ENCODE measurements at places on chromosomes 2 and 18. TPM values are rescaled to one million over a fixed set of nuclear protein-coding genes. Genes with fewer than 3 reads are reported as not detected.

AQP4 gene
- polyA plus RNA-seq: not detected

GRCh38 chr2:158103411-158104012 is 1.8 kb downstream of the UPP2 start:
- no peak for DNase-seq

GRCh38 chr2:202096736-202097135 is 23.7 kb downstream of the KIAA2012 start:
- DNase-seq: no peak

RUFY4 gene
- polyA plus RNA-seq: not detected

DNA sequence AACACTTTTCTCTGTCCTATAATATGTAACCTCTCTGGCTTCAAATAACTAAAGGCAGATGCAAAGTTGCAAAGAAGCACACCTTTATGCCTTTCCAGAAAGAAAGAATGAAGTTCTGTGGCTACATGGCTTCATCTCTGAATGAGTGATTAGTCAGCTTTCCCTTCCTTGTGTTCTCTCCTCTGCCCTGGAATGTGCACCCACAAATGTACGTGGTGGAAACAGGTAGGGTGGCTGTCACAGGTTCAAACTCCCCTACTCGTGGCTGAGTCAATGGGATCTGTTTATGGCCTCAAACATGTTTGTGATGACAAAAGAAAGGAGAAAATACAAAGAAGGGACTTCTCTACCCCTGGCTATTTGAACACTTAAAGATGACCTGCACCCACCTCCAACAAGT is 55.5 kb upstream of the ACVR2A start:
- no peak for DNase-seq

GNAL gene
- polyA plus RNA-seq: 0.09 TPM

- no peak for DNase-seq
Observed at GRCh38 chr2:235740821-235741220, 247.0 kb downstream of the AGAP1 start.

DNA sequence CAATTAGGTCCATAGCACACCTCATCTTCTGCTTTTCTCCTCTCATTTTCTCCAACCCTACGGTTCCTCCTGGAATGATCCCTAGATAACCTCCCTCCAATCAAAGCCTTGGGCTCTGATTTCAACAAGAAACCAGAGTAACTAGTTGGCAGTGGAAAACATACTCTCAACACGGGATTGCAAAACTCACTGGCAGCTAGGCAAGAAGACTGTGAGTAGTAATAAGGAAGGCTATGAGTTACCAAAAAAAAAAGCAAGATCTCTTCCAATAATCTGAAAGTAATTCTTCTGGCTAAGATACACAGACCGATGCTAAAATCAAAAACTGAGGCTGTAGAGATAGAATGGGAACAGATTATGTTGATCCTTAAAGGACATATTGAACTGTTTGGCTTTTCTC is 28.4 kb upstream of the CCDC102B start:
- no peak for DNase-seq

- DNase-seq: peak; percentile 37
Observed at GRCh38 chr2:232363784-232364615, 14.6 kb upstream of the ALPP start.

GRCh38 chr18:77530732-77531131 is 281.1 kb downstream of the GALR1 start:
- no peak for DNase-seq

GRCh38 chr2:142052220-142052863 is 78.5 kb downstream of the LRP1B start:
- no peak for DNase-seq

GRCh38 chr2:222561817-222562645 is 93.9 kb downstream of the FARSB start:
- no peak for DNase-seq

GRCh38 chr2:101291973-101292372 is 16.5 kb downstream of the RNF149 start:
- no peak for DNase-seq

IL36A gene
- 1.5 TPM for polyA plus RNA-seq

RTP5 gene
- not detected for polyA plus RNA-seq

GRCh38 chr2:2452961-2453360 is 121.9 kb upstream of the MYT1L start:
- DNase-seq: no peak

GLI2 gene
- not detected for polyA plus RNA-seq

ATRAID gene
- polyA plus RNA-seq: 320 TPM

GRCh38 chr2:43387092-43388062 is 161.0 kb upstream of the ZFP36L2 start:
- no peak for DNase-seq

- DNase-seq: no peak
Observed at GRCh38 chr18:56712761-56713160, 61.6 kb downstream of the WDR7 start.

NR4A2 gene
- polyA plus RNA-seq: 7.3 TPM

DNA sequence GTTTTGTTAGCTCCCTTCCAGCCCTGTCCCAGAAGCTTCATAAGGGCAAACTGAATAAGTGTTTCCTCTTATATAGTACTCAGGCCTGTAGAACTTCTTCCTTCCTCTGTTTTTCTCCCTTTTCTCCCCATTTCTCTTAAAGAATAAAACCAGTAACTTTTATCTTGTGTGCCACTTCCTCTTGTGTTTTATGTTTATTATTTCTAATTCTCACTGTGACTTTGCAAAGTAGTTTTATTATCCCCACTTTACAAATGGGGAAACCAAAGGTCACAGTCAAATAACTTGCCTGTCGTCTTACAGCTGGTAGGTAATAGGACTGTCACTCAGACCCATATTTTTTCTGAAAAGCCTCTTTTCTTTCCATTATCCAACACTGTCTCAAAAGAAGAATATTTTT is 42.4 kb downstream of the RBBP8 start:
- no peak for DNase-seq

DNA sequence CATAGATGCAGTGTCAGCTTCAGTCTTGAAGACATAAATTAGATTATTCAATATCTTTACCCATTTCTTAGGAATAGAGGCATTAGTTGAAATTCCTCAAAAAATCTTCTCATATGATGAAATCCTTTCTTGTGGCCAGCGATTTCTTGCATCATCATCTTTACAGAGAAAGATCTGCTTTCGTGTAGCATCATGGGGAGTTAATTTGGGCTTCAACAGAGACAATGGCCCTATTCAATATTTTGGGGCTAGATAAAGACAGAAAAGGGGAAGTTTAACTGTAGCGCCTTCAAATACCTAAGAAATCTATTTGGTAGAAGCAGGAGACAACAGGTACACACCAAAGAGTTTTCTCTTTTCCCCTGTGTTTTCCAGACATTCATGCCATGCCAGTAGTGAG is 73.8 kb downstream of the TGFA start:
- no peak for DNase-seq

DNA sequence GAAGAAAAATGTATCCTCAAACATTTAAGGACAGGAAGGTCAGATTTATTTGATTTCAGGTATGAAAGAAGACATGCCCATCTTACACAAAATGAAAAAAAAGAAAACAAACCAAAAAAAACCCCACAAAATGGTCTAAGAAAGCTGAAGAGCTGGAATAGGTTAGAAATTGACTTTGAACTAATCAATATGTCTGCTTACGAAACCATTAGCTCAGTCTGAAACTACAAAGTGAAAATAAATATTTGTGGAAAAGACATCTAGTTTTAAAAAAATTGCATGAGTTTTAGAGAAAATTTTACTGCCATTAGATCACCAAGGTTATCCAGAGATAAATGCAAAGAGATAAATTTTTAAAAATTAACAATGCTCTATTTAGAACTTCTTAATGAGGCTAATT is 125.3 kb downstream of the TMEFF2 start:
- DNase-seq: no peak

RBM44 gene
- polyA plus RNA-seq: 0.06 TPM

ZNF521 gene
- polyA plus RNA-seq: not detected
